Fibroblast of skin of left biceps (primary cell): ENCODE measurements at places on chromosomes 12 and 14.

- DNase-seq = no peak
Observed at GRCh38 chr14:76654573-76655108, 106.6 kb upstream of the VASH1 start.

DNA sequence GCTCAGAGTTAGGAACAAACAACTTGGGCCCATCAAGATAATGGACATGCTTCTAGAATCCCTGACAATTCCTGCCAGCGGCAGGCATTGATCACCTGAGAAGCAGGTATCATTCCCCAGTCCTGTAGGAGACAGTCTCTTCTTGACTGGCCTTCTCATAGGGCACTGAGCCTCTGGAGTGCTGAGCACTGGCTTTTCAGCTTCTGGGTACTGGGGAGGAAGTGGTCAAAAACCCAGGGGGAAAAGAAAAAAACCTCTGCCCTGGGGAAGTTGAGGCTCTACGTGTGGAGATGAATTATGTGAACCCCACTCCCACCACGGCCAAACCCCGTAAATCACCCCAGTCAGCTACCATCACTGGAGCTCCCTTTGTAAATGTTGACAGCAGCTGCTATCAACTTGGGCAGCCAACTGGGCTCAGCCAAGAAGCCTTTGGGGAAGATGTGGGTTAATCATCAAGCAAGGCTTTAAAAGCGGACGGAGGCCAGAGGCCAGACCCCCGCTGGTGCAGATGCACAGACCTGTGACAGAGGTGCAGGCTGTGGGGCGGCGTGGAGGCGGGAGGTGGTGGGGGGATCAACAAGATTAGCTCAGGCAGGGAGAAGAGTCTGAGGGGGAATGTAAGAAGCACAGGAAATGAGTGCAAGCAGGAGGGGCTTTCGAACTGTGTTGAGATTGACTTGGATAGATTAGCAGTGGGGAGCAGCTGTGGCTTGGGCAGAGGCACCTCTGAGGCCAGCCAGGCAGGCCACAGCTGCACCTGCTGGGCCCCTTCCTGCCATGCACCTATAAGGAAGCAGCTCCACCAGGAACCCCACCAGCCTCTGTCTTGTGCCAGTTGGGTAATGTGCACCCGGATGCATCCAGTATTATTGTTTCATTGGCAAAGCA lies 105.4 kb upstream of the HIF1A start:
- no peak for DNase-seq

DNA sequence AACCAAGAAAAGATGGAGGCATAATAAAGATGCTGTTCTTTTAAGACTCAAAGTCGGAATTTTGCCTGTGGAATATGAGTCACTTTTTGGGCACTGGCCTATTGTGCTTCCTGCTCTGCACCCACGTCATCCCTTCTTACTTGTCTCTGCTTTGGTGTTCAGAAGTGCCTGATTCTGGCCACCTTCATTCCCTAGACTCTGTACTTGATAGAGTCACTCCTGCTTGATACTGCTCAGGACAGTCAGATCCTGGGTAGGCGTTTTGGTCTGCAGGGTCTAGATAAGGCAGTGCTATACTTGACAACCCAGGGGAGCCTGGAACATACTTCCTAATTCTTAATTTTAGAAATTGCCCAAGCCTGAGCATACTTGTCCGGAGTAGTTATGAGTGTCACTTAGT lies 1.9 kb downstream of the LRRK2 start:
- peak; percentile 33 for DNase-seq

- DNase-seq = no peak
Observed at GRCh38 chr12:65184176-65184857, 14.9 kb downstream of the LEMD3 start.
